Activated CD8-positive, alpha-beta memory T cell treated with anti-CD3 and anti-CD28 coated beads, Interleukin-2, amount 10 ng/mL, durations not matched to agents 7 days and 5 days (primary cell): ENCODE measurements at places on chromosomes 6 and 20.
A peak's percentile ranks its signal among the peaks of the same experiment; 100 is the strongest.

GRCh38 chr6:43886717-43887339 is 116.8 kb downstream of the VEGFA start:
- DNase-seq, result no peak

GRCh38 chr6:126312013-126312665 is 27.8 kb upstream of the CENPW start:
- DNase-seq, result no peak

- no peak for DNase-seq
Measured at GRCh38 chr6:9225441-9225871, 790.1 kb upstream of the SLC35B3 start.

DNA sequence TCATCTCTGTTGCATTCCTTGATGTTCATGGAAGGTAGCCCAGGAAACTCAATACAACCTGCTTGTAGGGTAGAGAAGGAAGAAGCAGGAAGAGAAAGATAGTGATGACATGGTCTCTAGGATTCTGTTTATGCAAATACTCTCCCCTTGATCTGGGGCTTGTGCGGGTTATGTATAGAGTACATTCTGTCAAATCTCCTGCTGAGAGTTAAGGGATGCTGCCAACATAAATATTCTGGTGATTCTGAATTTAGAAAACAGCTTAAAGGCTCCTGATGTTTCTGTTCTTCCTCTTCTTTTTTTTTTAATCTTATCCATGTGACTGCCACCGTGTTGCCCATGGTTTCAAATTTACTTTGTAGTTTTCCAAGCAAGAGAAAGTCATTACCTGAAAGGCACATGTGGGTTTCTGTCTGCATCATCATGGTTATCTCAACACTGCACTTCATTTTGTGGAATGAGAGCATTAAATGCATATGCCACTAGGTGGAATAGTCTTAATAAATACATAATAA is 150.6 kb downstream of the RPS12 start:
- DNase-seq, result no peak

- DNase-seq, result no peak
Measured at GRCh38 chr20:51411870-51412269, 130.6 kb downstream of the NFATC2 start.

DNA sequence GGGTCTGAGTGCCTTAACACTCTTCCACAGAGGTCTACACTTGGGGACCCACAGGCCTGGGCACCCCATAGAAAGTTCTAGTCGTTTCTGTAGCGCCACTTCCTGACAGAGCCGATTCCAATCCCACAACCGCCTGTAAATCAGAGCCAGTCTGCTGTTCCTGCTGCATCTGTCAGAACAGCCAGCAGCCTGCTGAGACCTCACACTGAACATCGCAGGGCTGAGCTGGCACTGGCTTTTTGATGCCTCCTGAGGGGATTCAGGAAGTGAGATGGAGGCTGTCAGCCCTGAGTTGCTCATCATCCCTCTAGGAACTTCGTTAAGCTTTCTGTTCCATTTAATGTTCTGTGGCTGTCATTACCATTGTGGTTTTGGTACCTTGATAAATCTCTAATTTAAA is 48.9 kb downstream of the DCBLD1 start:
- DNase-seq, result no peak

- peak; percentile 83 for DNase-seq
Measured at GRCh38 chr20:31666258-31667042, 28.7 kb downstream of the COX4I2 start.

GRCh38 chr6:33189625-33190448 is 2.4 kb downstream of the COL11A2 start:
- no peak for DNase-seq

DNA sequence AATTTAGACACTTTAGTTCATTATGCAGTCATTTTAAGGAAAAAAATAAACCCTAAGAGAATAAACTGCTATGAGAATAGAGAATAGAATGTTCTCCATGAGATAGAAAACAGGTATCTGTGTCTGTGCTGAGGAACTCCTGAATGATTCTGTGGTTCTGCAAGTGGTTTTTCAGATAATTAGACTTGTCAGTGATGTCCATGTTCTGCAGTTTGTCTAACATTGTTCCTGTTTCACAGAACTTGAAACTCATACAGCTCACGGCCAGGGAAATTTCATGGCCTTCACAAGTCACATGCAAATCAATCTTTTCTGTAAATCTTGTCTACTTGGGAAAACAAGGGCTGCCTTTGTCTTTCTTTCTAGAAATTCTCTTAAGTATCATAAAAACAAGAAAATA is 73.4 kb upstream of the HMGCLL1 start:
- DNase-seq, result no peak

- DNase-seq, result no peak
Measured at GRCh38 chr6:80234401-80234800, 127.9 kb downstream of the BCKDHB start.

- DNase-seq, result no peak
Measured at GRCh38 chr6:134422426-134423231, 104.7 kb upstream of the SGK1 start.

DNA sequence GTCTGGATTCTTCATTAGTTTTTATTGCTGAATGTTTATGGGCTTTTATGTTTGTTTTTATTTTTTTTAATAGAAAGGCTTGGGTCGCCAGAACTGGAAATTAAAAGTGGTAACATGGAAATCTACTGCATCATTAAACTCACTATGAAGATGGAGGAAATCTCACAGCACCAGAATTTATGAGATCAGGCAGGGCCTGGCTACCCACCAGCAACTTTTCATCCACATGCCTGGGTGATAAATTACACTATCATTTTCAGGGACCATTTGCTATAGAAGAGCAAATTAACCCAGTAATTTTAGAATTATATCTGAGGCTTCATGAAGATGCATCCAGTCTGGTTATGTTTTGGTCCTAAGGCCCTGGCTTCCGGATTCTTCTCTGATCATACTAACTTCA is 57.8 kb upstream of the PLCB4 start:
- no peak for DNase-seq

GRCh38 chr20:5660346-5660745 is 89.9 kb upstream of the SHLD1 start:
- no peak for DNase-seq

GRCh38 chr6:43838276-43839036 is 68.4 kb downstream of the VEGFA start:
- no peak for DNase-seq

- no peak for DNase-seq
Measured at GRCh38 chr20:38755324-38755910, 7.2 kb downstream of the ACTR5 start.

DNA sequence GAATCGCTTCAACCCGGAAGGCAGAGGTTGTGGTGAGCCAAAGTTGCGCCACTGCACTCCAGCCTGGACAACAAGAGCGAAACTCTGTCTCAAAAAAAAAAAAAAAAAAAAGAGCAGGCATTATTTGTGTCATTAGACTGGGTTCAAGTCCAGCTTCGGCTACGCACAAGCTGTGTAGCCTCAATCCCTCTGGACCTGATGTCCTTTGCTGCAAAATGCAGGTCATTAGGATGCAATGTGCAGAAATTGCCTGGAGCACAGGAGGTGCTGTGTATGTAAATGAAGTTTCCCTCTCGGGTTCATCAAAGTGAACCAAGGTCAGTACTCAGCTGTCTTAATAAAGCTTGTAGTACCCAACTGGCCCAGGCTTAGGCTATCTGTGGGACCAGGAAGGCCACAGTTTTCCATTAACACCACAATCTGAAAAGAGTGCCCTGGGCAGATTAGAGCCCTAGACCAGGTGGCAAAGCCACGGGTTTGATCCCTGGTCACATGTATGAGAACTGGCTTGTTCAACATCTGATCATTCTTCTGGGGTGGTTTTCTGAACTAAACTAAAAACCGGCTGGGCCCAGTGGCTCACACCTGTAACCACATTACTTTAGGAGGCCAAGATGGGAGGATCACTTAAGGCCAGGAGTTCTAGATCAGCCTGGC is 155.3 kb downstream of the ZMYND8 start:
- no peak for DNase-seq

DNA sequence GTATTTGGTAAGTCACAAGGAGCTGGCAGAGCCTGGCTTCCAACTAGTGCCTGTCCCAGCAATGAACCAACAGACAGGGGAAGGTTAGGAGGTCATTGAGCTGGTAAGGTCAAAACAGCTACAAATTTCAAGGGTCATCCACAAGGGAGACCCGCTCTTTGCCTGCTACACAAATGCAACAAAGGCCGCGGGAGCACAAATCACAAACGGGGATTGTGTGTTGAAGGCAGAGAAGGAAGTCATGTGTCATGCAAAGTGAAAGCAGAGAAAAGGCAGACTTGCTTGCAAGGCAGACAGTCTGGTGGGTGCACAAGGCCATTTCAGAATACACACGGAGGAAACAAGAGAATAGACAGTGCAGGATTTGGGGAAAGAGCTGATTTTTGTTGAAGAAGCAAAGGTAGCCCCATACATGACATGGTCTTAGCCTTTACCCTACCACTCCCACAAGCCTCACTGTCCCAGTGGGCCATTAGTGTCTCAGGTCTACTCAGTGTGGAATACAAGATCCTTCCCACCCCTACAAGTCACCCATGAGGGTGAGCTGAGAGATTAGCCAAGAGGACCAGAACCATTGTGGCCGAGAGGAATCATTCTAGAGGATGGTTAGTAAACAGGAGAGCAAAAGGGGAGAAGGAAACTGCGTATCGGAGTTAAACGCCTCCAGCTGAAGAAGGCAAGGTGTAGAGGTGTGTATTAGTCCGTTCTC is 18.1 kb upstream of the SAMHD1 start:
- DNase-seq, result peak; percentile 51
